ENCODE measurements at places on chromosomes 1 and 21. TPM values are rescaled to one million over a fixed set of nuclear protein-coding genes. Genes with fewer than 3 reads are reported as not detected.

The GUCA2A gene
- polyA plus RNA-seq, result not detected

DNA sequence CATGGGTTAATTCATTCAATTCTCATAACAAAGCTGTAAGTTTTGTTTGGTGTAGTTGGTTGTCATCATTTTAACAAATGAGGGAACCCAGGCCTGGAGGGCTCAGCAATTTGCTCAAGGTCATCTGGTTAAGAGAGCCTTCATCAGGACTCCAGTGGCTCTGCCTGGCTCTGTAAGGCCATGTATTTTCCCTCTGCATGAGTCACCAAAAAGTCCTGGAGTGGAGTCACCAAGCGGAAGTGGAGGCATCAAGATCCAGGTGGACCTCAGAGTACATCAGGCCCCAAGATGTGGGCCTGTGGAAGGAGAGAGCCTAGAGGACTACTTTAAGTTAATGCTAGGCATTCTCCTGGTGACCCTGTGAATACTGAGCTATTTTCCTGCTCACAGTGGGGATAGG is 30.0 kb upstream of the RBM15 start:
- no peak for DNase-seq
- no peaks in the 10 kb centered on the region for H3K36me3 ChIP-seq
- H3K4me1 ChIP-seq, result peaks cover 16% of the 10 kb centered on the region
- no peaks in the 10 kb centered on the region for H3K27me3 ChIP-seq
- H3K27ac ChIP-seq, result no peak overlapping the region

The OR2L13 gene
- not detected for polyA plus RNA-seq

DNA sequence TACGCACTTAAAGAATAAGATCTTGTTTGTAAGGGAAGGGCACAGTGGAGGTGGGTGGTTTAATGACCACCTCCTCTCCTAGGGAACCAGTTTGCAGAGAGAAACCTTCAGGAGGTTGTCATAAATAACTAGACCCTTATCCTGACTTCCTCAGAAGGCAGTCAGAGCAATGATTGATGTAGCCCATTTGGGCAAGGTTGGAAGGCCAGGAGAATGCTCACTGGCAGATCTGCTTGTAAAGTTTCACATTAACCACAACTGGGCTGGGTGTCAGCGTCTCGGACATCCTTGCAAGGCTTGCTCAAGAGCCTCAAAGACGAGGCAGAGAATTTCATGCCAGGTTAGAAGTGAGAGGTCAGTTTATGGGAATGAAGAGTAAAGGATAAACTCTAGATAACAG is 87.6 kb upstream of the TRABD2B start:
- no peaks in the 10 kb centered on the region for H3K27me3 ChIP-seq
- no peak for DNase-seq

DNA sequence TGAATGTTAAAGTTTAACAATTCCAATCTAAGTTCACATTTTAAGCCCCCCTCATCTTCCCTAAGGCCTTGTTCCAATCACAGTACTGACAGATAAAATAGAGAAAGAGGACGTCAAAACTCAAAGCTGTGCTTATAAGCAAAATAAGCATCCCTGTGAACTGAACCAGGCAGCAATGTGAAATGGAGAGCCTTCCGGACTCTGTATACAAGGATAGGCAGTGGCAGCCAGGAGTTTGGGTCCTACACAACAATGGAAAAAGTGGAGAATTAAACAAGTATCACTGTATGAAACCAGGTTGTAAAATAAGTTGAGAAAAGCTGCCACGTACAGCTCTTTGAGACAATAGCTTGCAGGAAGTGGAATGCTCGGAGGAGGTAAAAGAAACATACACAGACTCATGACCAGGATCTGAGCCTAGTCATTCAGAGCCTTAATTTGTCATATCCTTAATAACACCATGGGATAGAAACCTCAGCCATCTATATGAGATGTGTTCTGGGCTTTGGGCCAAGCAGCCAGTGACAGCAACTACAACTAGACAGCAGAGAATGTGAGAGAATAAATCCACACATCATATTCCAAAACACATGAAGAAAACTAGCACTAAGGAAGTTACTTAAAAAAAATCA is 55.2 kb upstream of the PALMD start:
- H3K27ac ChIP-seq, result no peak overlapping the region
- H3K4me1 ChIP-seq, result no peaks in the 10 kb centered on the region
- H3K4me3 ChIP-seq, result no peak overlapping the region
- no peak for DNase-seq
- H3K36me3 ChIP-seq, result no peaks in the 10 kb centered on the region

DNA sequence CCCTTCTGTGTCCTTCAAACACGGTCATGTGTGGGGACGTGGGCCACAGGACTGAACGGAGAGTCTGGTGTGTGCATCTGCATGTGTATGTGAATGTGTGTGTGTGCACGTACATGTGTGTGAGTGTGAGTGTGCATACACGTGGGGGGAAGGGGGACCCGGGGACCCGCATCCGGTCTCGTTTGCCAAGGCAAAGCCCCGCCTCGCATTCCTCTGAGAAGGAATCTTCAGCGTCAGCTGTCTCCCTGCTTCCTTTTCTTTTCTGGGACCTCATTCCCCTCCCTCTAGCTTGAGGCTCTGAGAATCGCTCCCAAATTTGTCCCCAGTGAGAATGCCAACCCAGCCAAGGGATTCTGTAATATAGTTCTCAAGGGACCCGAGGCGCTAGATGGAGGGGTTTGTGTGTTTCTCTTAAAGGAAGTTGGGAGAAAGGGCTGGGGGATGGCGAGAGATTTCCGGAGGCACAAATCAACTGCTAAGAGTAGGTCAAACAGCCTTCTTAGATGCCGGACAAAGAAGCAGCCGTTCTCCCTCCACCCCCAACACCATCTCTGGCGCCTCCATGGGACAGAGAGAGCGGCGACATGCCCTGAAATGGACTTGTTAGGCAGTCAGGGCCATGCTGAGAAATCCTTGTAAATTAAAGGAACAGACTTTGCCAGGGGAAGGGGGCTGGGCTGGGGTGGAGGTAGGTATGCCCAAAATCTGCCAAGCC is 6.6 kb downstream of the IFFO2 start:
- no peaks in the 10 kb centered on the region for H3K36me3 ChIP-seq
- peaks cover 8% of the 10 kb centered on the region for H3K27me3 ChIP-seq
- peak; percentile 72 for DNase-seq
- peak overlapping the region; percentile 81 for H3K27ac ChIP-seq

DNA sequence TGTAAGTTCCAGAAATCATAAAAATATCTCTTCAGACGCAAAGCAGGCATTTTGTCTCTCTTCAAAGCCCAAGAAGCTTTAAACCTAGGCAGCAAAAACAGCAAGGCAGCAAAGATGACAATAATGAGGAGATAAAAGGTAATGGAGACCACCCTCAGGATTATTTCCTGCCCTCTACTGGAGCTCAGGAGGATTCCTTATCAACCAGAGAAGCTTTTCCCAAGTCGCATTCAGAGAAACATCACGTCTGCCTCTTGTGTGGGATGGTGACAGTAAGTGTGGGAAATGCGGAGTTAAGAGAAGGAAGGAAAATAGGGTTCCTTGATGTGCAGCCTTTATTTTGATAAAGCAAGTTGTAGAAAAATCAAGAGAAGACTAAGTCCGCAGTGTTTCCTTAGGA is 365.8 kb downstream of the RGS7 start:
- peaks cover 7% of the 10 kb centered on the region for H3K4me1 ChIP-seq
- H3K4me3 ChIP-seq, result no peak overlapping the region
- H3K36me3 ChIP-seq, result no peaks in the 10 kb centered on the region
- DNase-seq, result peak; percentile 59
- H3K27me3 ChIP-seq, result no peaks in the 10 kb centered on the region

The NBPF10 gene
- polyA plus RNA-seq, result 0.35 TPM

The PIP5K1A gene
- 31.4 TPM for polyA plus RNA-seq

The SYNC gene
- polyA plus RNA-seq, result not detected

The TLCD4 gene
- polyA plus RNA-seq, result 4.2 TPM

- H3K27ac ChIP-seq, result no peak overlapping the region
- H3K4me1 ChIP-seq, result no peaks in the 10 kb centered on the region
- no peaks in the 10 kb centered on the region for H3K36me3 ChIP-seq
- H3K4me3 ChIP-seq, result no peak overlapping the region
Measured at GRCh38 chr1:58585166-58585565, 8.1 kb upstream of the TACSTD2 start.

- no peaks in the 10 kb centered on the region for H3K36me3 ChIP-seq
- H3K27ac ChIP-seq, result no peak overlapping the region
- DNase-seq, result no peak
- no peaks in the 10 kb centered on the region for H3K27me3 ChIP-seq
- H3K4me3 ChIP-seq, result no peak overlapping the region
Measured at GRCh38 chr1:228368801-228369607, 37.6 kb downstream of the TRIM11 start.

- H3K36me3 ChIP-seq, result no peaks in the 10 kb centered on the region
- no peak overlapping the region for H3K4me3 ChIP-seq
- H3K4me1 ChIP-seq, result peaks cover 11% of the 10 kb centered on the region
- H3K27ac ChIP-seq, result peak overlapping the region; percentile 66
Measured at GRCh38 chr21:46048926-46049889, 48.7 kb upstream of the COL6A2 start.

The TMEM52 gene
- polyA plus RNA-seq, result 25.0 TPM

DNA sequence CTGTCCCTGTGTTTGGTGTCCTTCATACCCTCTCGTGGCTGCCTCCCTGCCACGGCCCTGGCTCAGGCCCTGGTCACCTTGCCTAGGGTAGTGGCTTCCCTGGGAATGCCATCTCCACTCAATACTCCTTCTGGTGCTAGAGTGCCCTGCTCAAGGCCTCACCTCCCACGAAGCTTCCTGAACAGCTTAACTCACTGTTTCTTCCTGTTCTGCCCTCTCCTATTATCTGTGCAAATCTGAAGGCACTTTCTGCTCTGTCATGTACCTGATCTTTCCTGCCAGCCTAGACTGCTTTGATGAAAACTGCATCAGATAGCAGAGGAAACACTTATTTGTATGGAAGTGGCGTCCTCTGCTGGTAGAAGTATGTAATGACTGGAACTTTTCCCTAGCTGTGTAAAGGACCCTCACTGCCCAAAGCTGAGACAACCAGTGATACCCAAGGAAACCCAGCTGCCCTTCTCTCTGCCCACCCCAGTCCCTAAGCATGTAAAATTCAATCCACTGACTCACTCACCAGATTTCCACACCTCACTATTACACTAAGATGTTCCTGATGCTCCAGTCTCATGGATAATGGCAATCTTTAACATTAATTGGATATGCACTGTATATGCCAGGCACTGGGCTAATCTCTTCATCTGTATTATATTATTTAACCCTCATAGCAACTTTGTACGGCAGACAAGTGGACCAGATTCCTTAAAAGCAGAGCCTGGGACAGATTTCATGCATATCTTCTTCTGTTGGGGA is 36.2 kb upstream of the BTG2 start:
- no peak overlapping the region for H3K4me3 ChIP-seq
- peaks cover 8% of the 10 kb centered on the region for H3K4me1 ChIP-seq
- peaks cover 24% of the 10 kb centered on the region for H3K27me3 ChIP-seq

GRCh38 chr1:110749960-110750359 is 75.2 kb upstream of the KCNA3 start:
- no peak overlapping the region for H3K27ac ChIP-seq
- peaks cover 63% of the 10 kb centered on the region for H3K4me1 ChIP-seq
- no peaks in the 10 kb centered on the region for H3K27me3 ChIP-seq
- H3K36me3 ChIP-seq, result no peaks in the 10 kb centered on the region
- no peak for DNase-seq

DNA sequence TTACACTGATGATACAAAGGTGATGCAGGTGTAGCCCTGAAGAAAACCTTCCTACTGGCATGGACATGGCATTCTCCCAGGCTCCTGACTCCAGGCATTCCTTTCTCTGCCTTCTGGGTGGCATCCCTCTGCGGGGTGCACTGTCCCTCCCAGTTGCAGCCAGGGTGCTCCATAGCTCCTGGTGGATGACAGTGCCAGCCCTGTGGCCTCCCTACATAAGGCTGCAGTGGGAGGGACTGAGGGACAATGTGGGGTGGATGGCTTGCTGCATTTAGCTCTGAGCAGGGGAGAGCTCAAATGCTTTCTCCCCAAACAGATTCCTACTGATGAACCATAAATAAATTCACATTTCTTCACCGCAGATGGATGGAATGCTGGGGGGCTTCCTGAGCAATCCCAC is 97.0 kb upstream of the GJB5 start:
- DNase-seq, result no peak
- H3K27ac ChIP-seq, result no peak overlapping the region
- no peaks in the 10 kb centered on the region for H3K36me3 ChIP-seq
- H3K4me3 ChIP-seq, result no peak overlapping the region
- H3K27me3 ChIP-seq, result no peaks in the 10 kb centered on the region

The PCNX2 gene
- 42.9 TPM for polyA plus RNA-seq

DNA sequence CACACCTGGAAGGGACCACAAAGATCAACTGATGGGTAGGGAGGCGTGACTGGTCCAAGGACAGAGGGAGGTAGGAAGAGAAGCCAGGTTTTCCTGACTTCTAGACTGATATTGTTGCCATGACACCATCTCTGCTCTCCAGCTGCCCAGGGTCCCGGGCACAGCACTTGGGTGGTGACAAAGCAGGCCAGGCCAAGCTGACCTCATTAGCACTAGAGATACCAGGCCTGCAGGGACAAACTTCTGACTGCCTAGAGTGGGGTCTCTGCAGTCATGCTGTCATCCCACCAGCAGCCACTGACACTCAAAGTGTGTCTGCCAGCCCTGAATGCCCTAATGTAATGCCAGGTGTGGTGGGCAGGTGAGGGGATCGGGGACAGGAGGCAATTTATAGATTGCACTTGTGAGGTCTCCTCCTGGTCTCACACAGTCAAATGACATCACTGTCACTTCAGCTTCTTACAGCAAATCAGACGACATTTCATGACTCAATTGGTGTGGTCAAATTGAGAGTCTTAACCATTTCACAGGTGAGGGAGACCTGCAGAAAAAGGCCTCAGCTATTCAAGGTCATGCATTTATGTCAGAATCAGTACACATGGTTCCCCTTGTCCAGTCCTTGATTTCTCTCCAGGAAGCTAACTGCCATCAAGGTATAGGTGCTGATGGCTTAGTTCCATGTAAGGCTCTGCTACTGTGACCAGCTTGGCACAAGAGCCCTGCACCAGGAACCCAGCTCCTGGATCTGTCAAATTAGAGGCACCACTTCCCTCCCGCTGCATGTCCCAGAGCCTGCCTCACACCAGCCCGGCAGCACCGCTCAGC is 2.7 kb downstream of the SLC9A1 start:
- no peak for DNase-seq
- no peak overlapping the region for H3K27ac ChIP-seq
- peaks cover 18% of the 10 kb centered on the region for H3K4me1 ChIP-seq

Data from GM23338 (cell line).